T-helper 17 cell (primary cell): ENCODE measurements at places on chromosomes 7 and 10.
A peak's percentile ranks its signal among the peaks of the same experiment; 100 is the strongest.

DNA sequence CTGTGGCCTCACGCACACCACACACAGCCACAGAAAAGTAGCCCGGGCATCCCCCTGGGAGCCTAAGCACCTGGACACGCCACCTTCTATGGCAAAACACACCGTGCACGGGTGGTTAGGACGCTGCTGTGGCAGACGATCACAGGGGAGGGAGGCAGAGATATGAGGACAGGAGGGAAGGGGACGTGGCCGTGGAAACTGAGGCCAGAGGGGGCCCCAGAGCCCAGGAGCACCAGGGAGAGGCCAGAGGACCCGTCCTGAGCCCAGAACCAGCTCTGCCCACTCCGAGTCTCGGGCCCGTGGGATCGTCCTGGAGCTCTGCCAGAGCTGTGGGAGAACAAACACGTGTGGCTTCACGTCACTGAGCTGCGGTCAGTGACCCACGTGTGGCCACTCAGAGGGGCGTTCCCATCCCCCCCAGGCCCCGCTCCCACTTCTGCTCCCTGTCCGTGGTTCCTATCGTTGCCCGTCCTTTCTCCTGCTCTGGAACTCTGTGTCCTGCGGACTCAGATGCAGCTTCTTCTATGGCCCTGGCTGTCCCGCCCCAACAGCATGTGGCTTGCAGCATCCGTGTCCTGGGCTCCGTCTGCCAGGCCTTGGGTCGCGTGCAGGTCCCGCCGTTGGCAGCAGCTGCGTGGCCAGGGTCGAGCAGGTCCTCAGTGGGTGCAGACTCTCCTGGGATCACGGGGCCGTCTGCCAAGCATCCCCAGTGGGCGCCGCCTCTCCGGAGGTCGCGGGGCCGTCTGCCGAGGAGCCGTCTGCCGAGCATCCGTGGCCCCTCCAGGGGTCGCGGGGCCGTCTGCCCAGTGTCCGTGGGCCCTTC is 31.0 kb downstream of the GET4 start:
- no peak overlapping the region for H3K4me3 ChIP-seq
- no peak for DNase-seq
- H3K27me3 ChIP-seq, result no peaks in the 10 kb centered on the region

- H3K4me3 ChIP-seq, result no peak overlapping the region
- H3K27ac ChIP-seq, result no peak overlapping the region
- H3K4me1 ChIP-seq, result no peaks in the 10 kb centered on the region
These were observed 75.3 kb upstream of the PPP1R9A start for GRCh38 chr7:94832051-94832450.

DNA sequence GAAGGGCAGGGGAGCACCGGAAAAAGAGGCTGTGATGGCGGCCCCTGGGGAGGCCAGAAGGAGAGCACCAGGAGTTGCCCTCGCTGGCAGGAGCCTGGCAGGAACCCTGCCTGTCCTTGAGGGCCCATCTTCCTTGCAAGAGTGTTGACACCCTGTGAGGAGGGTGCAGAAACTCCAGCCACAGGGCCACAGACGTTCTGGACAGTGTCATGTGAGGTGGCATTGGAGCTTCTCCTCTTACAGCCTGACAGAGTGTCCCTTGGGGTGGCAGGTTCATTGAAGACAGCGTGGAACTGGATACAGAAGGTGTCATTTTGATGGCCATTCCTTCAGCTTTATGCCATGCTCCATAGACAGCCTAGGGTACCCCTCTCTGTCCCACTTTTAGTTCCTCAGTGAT is 54.2 kb downstream of the RBM20 start:
- no peaks in the 10 kb centered on the region for H3K27me3 ChIP-seq
- H3K27ac ChIP-seq, result no peak overlapping the region

DNA sequence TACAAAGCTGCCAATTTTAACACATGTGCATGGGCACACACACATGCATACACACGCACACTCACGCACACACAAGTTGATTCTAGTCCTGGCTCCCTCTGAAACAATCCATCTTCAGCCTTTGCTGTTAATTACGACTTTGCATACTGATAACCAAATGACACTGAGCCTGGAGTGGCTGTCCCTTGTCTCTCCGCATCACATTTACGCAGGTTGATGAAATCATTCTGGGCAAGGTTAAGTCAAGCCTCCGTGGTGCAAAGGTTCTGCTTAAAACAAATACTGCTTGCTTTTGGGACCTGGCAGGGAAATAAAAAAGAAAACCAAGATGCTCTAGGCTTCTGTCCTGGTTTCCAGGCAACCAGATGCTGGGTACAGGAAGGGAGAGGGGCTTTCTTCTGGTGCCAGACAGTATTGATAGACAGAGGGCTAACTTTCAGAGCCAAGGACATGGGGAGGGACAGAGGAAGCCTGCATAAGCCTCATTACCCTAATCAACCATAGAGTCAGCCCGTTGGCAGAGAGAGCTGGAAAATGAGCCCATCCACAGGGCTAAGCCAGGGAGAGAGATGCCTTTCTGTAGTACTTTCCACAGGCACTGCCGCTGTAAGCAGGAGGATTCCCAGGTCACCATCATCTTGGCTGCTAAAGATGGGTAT is 233.0 kb downstream of the WDR11 start:
- H3K4me3 ChIP-seq, result no peak overlapping the region
- H3K4me1 ChIP-seq, result no peaks in the 10 kb centered on the region
- H3K27ac ChIP-seq, result no peak overlapping the region
- DNase-seq, result no peak
- no peaks in the 10 kb centered on the region for H3K36me3 ChIP-seq
- H3K27me3 ChIP-seq, result peaks cover 12% of the 10 kb centered on the region

GRCh38 chr7:44636041-44636584 is 29.7 kb downstream of the OGDH start:
- H3K27me3 ChIP-seq, result no peaks in the 10 kb centered on the region
- peak overlapping the region; percentile 50 for H3K4me3 ChIP-seq
- H3K36me3 ChIP-seq, result peaks cover 9% of the 10 kb centered on the region
- H3K27ac ChIP-seq, result peak overlapping the region; percentile 92
- H3K4me1 ChIP-seq, result peaks cover 69% of the 10 kb centered on the region
- DNase-seq, result no peak

GRCh38 chr10:23694446-23694920 is 255.6 kb downstream of the OTUD1 start:
- no peak overlapping the region for H3K27ac ChIP-seq
- H3K4me1 ChIP-seq, result peaks cover 2% of the 10 kb centered on the region
- no peak overlapping the region for H3K4me3 ChIP-seq
- H3K27me3 ChIP-seq, result peaks cover 70% of the 10 kb centered on the region

- peaks cover 46% of the 10 kb centered on the region for H3K27me3 ChIP-seq
- H3K4me3 ChIP-seq, result no peak overlapping the region
- DNase-seq, result no peak
- H3K27ac ChIP-seq, result no peak overlapping the region
These were observed 11.5 kb upstream of the AKR1B10 start for GRCh38 chr7:134515569-134516468.

- no peaks in the 10 kb centered on the region for H3K4me1 ChIP-seq
- H3K27ac ChIP-seq, result no peak overlapping the region
- peaks cover 33% of the 10 kb centered on the region for H3K27me3 ChIP-seq
- no peak overlapping the region for H3K4me3 ChIP-seq
- no peak for DNase-seq
- H3K36me3 ChIP-seq, result no peaks in the 10 kb centered on the region
These were observed 101.8 kb downstream of the EGFR start for GRCh38 chr7:55120501-55121198.

- no peak overlapping the region for H3K4me3 ChIP-seq
- peak overlapping the region; percentile 91 for H3K27ac ChIP-seq
- peaks cover 12% of the 10 kb centered on the region for H3K27me3 ChIP-seq
- peaks cover 29% of the 10 kb centered on the region for H3K4me1 ChIP-seq
- no peaks in the 10 kb centered on the region for H3K36me3 ChIP-seq
- DNase-seq, result no peak
These were observed 291.7 kb downstream of the DNAJB6 start for GRCh38 chr7:157628456-157628855.

DNA sequence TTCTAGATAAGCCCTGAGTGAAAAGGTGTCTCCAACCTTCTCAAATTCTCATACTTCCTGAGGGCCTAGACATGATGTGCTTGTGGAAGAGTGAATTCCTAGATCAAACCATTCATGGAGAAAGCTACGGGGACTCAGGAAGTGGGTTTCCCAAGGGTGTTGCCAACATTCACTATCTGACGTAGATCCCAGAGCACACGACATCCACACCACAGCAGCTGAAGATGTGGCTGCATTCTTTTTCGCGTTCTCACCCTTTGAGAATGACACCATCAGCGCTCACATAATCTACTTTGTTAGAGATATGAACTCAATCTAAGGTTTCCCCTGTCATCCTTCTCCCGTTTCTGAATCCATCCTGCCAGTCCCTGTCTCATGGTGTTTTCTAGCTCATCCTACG is 290.8 kb downstream of the DNAJB6 start:
- no peaks in the 10 kb centered on the region for H3K36me3 ChIP-seq
- H3K4me3 ChIP-seq, result no peak overlapping the region
- peaks cover 29% of the 10 kb centered on the region for H3K4me1 ChIP-seq
- H3K27ac ChIP-seq, result peak overlapping the region; percentile 91
- peaks cover 7% of the 10 kb centered on the region for H3K27me3 ChIP-seq
- DNase-seq, result no peak

GRCh38 chr7:132934017-132934416 is 147.9 kb downstream of the CHCHD3 start:
- H3K27ac ChIP-seq, result no peak overlapping the region
- peaks cover 7% of the 10 kb centered on the region for H3K36me3 ChIP-seq
- H3K4me1 ChIP-seq, result peaks cover 3% of the 10 kb centered on the region
- H3K4me3 ChIP-seq, result no peak overlapping the region
- DNase-seq, result no peak

GRCh38 chr7:18577096-18577771 is 81.7 kb downstream of the HDAC9 start:
- no peaks in the 10 kb centered on the region for H3K4me1 ChIP-seq
- no peak for DNase-seq
- no peak overlapping the region for H3K4me3 ChIP-seq
- H3K27ac ChIP-seq, result no peak overlapping the region
- H3K36me3 ChIP-seq, result no peaks in the 10 kb centered on the region
- no peaks in the 10 kb centered on the region for H3K27me3 ChIP-seq

DNA sequence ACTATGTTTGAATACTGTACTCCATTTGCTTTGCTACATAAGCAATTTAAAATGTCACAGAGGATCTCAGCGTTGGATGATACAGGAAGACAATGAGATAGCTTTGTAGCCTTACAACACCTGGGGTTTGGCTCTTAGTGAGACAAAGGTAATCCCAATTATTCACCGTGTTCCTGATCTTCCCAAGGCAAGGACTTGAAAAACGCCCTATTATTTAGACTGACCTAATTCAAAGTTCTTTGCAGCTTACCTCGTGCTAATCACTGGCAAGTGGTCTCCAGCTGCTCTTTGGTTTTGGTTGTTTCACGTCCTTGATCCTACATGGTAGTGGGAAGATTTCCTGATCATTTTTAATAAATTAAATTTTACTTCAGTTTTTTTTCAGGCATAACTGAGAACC is 23.0 kb upstream of the C7orf33 start:
- no peak overlapping the region for H3K4me3 ChIP-seq
- no peak for DNase-seq
- H3K4me1 ChIP-seq, result peaks cover 14% of the 10 kb centered on the region
- H3K36me3 ChIP-seq, result no peaks in the 10 kb centered on the region
- peaks cover 16% of the 10 kb centered on the region for H3K27me3 ChIP-seq

DNA sequence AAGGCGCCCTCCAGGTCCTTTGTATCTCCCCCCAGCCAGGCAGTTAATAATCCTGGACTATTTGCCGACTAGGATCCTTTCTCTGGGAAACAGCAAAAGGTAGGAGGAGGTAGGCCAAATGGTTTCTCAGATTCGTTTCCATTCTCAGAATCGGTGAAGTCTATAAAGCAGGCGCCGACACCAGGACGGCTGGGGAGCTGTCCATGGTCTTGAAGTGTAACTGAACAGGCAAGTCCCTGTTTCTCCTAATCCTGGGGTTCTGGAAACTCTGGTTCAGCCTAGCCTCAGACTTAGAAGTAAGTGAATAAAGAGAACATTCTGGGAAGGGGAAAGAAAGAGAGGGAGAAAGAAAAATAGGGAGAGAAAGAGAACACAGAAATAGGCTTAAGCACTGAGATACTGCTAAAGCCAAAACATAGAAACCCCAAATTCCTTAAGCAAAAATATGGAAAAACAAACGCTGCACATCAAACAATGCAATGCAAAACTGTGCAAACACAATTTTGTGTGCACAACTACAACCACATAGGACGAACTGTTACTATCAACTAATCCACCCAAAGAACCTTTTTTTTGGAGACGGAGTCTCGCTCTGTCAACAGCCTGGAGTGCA is 11.1 kb upstream of the INA start:
- no peak for DNase-seq
- H3K4me3 ChIP-seq, result no peak overlapping the region
- H3K36me3 ChIP-seq, result peaks cover 3% of the 10 kb centered on the region
- H3K27me3 ChIP-seq, result peaks cover 52% of the 10 kb centered on the region
- no peak overlapping the region for H3K27ac ChIP-seq
